ENCODE measurements at places on chromosomes 6 and 20. TPM values are rescaled to one million over a fixed set of nuclear protein-coding genes. Genes with fewer than 3 reads are reported as not detected.
A peak's percentile ranks its signal among the peaks of the same experiment; 100 is the strongest.

DNA sequence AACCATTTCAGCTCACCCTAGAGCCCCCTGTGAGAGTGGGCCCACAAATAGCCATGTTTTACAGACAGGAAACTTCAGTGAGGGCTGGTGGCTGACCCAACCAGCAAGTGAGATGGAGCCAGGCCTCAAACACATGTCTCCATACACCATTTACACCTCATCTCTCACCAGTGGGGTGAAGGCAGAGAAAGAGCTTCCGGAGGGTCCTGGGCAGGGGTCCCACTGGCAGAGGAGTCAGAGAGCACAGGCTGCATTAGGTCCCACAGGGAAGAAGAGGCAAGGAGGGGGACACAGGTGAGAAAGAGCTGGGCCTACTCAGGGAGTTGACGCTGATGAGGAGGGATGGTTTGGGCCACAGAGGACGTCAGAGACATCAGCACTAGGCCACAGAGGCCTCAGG is 172.6 kb downstream of the VEGFA start:
- no peak for DNase-seq

DNA sequence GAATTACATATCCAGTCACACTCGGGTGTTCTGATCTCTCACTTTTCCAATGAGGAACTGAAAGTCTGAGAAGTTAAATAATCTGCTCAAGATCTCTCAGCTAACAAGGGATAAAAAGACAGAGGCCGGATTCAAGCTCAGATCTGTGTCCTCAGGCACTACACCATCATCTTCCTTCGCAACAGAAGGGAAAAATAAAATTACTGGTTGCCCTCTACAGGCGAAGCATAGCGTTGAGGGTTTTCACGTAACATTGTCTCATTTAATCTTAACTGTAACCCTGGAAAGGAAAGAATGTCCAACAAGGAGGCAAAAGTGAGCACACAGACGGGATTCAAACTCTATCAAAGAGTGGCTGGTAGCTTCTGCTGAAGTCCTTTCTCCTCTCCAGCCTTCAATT is 67.8 kb upstream of the ANKEF1 start:
- peak; percentile 12 for DNase-seq

GRCh38 chr6:71476371-71476770 is 187.8 kb downstream of the OGFRL1 start:
- DNase-seq: no peak

DNA sequence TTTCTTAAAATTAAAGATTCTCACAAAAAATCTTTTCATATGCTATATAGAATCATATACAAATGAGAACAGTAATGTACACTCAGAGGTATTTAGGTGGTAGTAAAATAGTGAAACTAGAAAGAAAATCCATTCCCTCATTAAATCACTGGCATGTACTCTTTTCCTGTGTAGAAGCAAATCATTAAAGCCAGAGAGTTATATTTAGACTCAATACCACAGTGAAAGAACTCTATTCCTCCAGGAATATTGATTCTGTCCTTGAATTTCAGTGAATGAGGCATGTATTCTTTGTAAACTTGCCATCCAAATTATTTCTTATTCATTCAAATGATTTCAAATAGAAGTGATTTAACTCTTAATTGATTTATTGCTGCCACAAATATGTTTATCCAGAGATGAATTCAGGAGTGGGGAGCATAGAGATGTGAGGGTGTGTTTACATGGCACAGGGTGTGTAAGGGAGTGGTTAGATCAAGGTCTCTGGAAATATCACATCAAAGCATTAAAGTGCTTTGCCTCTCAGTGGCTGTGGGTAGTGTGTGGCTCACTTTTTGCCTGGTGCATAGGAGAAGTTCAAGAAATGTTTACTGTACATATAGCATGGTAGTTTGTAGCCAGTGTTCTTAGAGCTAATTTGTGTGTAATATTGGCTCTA is 141.2 kb downstream of the FAM83B start:
- no peak for DNase-seq

DNA sequence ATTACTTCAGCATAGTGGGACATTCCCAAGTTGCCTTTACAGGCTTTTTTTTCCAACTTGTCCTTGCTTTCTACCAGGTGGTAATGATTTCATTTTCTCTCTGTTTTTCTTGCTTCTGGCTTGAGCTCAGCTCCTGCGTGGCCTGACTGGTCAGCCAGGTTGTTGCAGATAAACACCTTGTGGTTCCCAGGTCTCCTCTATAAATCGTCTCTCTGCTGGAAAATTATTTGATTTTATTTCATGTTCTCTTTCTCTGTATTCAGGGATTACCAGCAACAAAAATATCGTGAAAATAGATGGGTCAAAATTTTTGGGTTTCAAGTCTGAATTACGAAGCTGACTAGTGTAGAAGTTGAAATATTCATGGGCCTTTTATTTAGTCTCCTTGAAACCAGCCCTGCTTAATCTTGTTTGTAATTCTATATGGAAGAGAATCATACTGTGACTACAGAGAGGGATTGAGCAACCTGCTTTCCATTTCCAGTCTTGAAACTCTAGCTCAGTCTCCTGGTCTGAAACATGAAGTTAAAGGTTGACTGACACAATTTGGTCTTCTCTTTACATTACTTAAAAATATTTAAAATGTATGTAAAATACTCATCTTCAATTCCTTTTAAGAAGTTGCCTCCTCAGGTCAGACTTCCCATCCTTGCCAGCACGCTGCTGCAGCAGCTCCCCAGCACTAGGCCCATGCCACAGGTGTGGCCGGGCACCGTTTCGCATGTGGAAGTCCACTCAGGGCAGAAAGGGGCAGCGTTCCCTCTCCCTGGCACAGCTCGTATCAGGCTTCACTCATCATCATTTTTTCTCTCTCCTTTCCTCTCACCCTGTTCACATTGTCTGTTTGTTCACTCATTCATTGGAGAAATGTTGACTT is 7.1 kb downstream of the DUSP22 start:
- no peak for DNase-seq

GRCh38 chr6:36925809-36926208 is 28.7 kb upstream of the PI16 start:
- no peak for DNase-seq

MLIP gene
- not detected for polyA plus RNA-seq

TP53TG5 gene
- polyA plus RNA-seq: not detected

ZSWIM3 gene
- polyA plus RNA-seq: 3.1 TPM

All from mammary epithelial cell (primary cell).